NCI-H2081 (cell line): ENCODE measurements at places on chromosomes 6 and 20.

- no peak for DNase-seq
Observed at GRCh38 chr20:45358282-45359068, 4.5 kb upstream of the SYS1 start.

- DNase-seq = no peak
Observed at GRCh38 chr6:100342830-100343229, 121.9 kb downstream of the SIM1 start.

- DNase-seq = no peak
Observed at GRCh38 chr6:77463308-77463860, at the start of gene HTR1B. Gene HTR1B (minus strand): TSS chr6:77463491. CDS start chr6:77463403, 88 bp downstream.

GRCh38 chr6:109799129-109799528 lies 108.0 kb downstream of the FIG4 start:
- no peak for DNase-seq

DNA sequence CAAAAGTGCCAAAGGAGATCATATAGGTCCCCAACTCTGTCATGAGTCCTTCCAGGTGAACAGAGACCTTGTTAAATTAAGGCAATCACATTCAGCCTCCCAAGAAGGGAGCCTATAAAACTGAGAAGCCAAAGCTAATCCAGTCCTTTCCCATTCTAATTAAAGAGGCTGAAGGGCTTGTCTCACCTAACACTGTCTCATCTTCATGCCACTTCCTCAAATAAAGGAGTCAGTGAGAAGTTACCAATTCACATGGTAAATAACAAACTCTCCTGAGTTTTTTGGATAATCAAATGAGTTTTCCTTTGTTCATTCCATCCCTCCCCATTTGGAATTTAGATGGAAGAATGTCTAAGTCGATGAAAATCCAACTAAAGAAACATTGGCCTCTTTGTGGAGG lies 242.8 kb downstream of the UST start:
- DNase-seq = no peak

DNA sequence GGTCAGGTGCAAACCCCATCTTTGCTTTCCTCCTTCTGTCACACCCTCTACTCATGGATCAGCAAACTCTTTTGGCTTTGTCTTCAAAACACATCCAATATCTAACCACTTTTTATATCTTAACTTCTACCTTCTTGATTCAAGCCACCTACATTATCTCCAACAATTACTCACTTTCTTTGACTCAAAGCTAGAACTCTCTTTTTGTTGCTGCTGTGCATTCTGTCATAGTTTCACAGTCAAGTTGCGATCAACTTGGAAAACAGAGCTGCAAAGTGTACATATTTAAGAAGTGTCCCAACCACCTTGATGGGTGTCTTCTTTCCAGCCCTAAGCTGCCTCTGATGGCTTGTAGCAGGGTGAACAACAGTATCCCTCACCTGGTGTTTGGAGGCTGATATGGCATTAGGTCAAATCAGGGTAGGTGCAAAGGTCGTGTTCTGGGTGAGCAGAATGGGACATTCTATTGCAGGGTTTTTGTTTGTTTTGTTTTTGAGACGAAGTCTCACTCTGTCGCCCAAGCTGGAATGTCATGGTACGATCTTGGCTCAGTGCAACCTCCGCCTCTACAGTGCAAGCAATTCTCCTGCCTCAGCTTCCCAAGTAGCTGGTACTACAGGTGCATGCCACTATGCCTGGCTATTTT lies 43.4 kb upstream of the RALGAPA2 start:
- DNase-seq = no peak

- DNase-seq = no peak
Observed at GRCh38 chr20:10769700-10770099, 95.9 kb upstream of the JAG1 start.

GRCh38 chr20:6039766-6040165 lies 14.1 kb downstream of the LRRN4 start:
- no peak for DNase-seq

DNA sequence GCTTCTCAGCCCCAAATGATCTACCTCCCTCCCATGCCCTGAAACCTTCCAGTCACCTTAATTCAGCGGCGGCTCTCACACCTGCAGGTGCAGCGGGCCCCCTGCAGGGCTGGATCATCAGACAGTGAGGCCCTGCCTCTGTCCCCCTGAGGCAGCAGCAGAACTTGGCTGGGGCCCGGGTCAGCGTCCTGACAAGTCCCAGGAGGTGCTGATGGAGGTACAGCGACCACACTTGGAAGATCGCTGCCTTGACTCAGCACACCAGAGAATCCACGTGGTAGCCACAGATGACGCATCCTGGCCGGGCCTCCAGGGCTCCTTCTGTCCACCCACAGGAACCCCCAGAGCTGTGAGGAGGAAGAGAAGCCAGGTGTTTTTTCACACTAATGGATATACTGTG lies 116.4 kb upstream of the THBS2 start:
- no peak for DNase-seq

DNA sequence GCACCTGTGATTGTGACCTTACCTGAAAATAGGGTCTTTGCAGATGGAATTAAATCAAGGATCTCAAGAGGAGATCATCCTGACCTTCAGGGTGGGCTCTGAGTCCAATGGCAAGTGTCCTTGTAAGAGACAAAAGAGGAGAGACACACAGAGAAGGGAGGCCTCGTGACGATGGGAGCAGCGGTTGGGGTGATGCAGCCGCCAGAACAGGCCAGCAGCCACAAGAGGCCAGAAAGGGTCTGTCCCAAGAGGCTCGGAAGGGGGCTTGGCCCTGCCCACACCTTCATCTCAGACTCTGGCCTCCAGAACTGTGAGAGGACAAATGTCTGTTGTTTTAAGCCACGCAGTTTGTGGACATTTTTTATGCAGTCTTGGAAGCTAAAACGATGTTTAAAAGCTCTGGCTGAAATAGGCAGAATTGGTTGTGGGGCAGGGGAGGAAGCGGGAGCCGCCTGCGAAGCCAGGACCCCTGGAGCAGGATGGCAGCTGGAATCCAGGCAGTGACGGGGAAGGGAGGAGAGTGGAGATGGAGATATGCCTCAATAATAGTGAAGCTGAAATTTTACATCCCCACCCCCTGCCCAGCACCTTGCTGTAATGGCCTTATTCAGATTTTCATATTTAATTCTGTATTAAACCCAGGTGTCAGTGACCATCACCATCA lies 216.4 kb downstream of the ANKRD60 start:
- no peak for DNase-seq

DNA sequence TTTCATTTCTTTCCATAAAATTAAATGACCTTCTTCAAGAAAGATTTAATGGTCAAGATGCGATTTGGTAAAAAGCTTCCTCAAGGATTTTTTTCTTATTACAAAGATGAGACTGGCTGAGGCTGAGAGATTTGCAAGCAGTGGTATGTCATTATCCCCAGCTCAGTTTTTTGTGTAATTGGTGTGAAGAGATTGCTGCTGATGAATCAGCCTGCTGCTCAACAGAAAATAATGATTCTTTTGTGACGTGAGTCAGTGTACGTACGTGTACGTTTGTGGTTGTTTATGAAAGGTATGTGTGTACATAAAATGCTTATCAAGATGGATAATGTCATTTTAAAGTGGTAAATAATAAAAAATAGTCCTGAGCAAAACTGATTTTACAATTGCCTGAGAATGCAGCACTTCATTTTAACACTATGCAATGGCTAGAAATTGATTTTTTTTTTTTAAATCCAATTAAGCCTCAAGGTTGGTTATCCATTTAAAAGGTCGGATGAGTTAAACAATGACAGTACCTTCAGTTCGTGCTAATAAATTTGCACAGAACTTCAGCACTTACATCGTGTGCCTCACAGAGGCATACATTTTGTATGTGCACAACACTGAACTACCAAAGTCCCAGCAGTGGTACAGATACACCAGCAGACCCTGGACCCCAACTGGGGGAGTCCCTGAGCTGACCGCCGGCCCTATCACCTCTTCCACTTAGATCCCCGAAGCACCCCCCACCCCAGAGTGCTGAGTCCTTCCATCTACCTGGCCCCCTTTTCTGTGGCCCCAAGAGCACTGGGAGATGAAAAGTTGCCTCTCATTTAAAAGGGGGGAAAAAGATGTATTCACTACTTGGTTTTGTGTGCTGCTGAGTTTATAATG lies 9.7 kb upstream of the NPEPL1 start:
- DNase-seq = no peak

- no peak for DNase-seq
Observed at GRCh38 chr20:20037960-20038359, 14.3 kb downstream of the CRNKL1 start.

- no peak for DNase-seq
Observed at GRCh38 chr6:132858750-132859149, 44.4 kb downstream of the RPS12 start.

DNA sequence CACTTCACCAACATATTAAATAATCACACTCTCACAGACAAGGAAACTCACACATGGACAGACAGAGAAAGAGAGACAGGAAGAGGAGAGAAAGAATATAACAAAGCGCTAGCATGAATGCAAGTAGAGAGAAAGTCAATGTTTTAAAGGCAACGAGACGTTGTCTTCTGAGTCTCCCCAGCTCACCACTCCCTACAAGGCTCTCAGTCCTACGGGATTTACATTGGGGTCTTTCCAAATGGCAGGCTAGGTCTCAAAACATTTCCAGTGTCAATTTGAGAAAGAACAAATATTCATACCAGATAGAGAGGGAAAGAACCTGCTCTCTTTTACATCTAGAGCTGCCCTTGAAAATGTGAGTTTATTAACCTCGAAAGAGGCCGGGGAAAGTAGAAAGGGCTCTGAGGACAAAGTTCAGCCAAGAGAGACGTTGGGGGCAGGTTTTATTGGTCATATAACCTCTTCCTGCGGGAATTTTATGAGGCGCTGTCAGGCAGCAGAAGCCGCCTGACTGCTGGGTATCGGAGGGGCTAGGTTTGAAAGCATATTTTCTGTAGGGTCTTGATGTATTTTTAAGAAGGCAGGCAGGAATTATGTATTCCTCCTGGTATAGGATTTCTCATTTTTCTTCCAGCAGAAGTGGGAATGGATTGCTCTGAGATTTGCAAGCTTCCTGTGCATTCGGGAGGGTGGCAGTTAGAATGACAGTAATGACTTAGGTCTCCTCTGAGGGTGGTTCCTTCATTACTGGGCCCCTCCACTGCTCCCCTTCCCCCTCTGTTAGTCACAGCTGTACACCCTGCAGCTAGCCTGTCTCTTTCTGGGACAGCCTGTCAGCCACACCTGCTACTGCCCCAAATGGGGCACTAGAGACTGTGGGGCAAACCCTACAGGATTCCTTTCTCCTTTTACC lies 34.4 kb upstream of the KIF16B start:
- DNase-seq = no peak

- no peak for DNase-seq
Observed at GRCh38 chr6:11778648-11779328, at the start of gene ADTRP. Gene ADTRP (minus strand): TSS chr6:11778803. CDS start chr6:11778759, 44 bp downstream.

DNA sequence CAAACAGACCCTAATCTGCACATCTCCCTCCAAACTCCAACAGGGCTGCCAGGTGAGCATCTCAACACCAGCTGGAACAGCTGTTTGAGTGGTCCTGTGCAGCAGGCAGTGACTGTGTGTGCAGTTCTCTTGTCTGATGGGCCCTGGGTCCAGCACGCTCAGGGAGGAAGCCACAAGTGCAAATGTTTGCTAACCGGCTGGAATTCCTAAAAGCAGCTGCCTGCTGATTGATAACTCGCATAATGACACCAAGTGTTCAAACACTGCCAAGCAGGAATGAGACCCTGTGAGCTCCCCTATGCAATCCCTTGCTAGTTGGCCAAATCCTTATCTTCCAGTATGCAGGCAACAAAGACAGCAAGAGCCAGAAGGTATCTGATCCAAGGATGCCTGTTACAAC lies 650.6 kb downstream of the CBLN4 start:
- peak; percentile 60 for DNase-seq

GRCh38 chr6:99709062-99709461 lies 102.4 kb downstream of the PRDM13 start:
- no peak for DNase-seq

DNA sequence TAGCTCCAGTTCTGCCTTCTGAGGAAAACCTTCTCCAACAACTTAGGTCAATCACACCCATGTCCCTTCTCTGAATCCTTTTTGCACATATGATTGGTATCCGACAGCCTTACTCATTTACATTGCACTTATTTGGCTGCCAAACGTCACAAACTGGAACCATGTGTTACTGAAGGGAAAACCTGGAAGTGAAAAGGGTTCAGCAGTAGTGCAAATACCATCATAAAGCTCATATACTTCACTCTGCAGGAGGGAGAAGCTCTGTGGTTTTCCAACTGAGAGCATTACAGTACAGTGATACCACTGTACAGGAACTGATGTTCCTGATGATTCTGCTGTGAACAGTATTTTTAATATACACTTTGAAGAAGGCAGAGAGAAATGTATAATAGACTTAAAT lies 87.8 kb downstream of the SLC16A10 start:
- no peak for DNase-seq

- DNase-seq = no peak
Observed at GRCh38 chr6:93749191-93749590, 329.8 kb upstream of the EPHA7 start.

DNA sequence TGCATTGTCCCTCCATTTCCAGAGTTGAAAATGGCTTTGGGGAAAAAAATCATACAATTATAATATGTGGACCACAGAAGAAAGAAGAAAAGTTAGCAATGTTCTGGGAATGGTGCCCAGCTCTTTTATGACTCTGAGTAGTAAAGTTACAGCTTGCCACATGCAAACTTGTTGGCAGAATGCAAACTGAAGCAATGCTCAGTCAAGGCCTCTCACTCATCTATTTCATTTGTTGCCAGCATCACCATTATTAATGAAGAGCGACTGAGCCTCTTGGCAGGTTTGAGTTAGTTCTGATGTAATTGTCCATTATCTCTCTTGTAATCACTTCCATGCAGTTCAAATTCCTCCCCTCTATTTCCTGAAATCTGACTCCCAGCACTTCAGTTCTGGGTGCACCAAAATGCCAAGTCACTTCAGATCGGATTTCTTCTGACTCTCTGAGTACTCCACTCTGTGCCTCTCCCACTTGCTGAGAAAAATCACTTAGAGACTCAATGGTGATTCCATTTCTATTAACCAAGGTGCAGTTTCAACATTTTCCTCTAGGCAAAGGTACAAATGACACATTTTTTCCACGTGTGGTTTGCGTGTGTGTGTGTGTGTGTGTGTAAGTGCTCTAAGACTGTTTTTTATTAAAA lies 154.4 kb upstream of the STMND1 start:
- DNase-seq = no peak

GRCh38 chr20:10992731-10993130 lies 318.9 kb upstream of the JAG1 start:
- no peak for DNase-seq

DNA sequence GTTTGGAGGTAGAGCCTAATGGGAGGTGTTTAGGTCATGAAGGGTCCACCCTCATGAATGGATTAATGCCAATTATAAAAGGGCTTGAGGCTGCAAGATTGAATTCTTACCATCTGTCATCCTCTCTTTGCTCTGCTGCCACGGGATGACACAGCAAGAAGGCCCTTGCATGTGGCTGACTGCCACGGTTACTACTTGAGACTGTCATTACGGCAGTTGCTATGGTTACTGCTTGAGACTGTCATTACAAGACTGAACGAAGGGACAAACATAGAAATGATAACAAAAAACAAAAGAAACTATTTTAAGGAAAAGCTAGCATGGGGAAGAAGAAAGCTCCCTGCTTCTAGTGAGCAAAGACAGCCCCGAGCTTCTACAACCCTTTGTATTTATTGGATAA lies 715.0 kb downstream of the TFAP2A start:
- DNase-seq = no peak

GRCh38 chr6:166514196-166514595 lies 72.3 kb downstream of the RAMACL start:
- no peak for DNase-seq

- no peak for DNase-seq
Observed at GRCh38 chr6:54578261-54578660, 268.3 kb upstream of the FAM83B start.
